Sciatic nerve (tissue), 2 donors: ENCODE measurements at places on chromosomes 2 and 18. TPM values are rescaled to one million over a fixed set of nuclear protein-coding genes. Genes with fewer than 3 reads are reported as not detected.

GRCh38 chr2:147679955-147680531 lies 164.8 kb upstream of the ACVR2A start:
- DNase-seq = no peak

- no peak for DNase-seq
These were observed 66.4 kb downstream of the TSHZ1 start for GRCh38 chr18:75276818-75277609.

- peak; percentile 96 for DNase-seq
These were observed 571 bp upstream of the GPC1 start for GRCh38 chr2:240434728-240435456.

GRCh38 chr2:161586517-161587167 lies 37.6 kb upstream of the SLC4A10 start:
- DNase-seq = no peak

DNA sequence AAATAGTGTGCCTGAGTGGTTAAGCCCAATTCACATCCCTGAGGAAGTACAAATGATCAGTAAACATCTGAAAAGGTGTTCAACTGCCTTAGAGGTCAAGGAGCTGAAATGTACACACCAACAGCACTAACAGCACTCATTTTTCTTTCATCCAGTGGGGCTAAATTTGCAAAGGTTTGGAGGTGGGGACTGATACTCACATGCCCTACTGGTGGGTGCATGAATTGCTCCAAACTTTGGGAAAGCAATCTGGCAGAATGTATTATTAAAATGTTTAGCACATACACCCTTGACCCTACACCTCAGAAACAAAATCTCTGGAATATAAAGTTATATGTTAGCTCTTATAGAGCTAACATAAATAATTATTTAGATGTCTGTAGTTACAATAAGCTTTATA lies 19.0 kb upstream of the FAM178B start:
- DNase-seq = no peak

DNA sequence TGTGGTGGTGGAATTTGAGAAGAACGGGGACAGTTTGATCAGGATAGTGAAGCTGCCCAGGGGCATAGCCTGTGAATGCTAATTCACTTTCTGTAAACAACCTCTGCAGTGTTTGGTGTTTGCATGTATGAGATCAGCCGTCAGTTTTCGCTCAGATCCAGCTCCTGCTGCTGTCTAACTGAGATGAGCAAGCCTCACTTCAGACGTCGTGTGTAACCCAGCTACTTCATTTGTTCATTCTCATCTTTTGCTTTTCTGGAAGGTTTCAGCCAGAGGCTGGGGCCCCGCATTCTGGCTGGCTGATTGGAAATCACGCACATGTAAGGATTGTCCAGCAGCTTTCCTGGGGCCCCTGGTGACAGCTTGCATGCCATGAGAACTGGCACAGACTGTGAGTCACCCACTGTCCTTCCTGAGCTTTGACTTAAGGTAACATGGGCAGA lies 48.9 kb downstream of the LDLRAD4 start:
- peak; percentile 49 for DNase-seq

DNA sequence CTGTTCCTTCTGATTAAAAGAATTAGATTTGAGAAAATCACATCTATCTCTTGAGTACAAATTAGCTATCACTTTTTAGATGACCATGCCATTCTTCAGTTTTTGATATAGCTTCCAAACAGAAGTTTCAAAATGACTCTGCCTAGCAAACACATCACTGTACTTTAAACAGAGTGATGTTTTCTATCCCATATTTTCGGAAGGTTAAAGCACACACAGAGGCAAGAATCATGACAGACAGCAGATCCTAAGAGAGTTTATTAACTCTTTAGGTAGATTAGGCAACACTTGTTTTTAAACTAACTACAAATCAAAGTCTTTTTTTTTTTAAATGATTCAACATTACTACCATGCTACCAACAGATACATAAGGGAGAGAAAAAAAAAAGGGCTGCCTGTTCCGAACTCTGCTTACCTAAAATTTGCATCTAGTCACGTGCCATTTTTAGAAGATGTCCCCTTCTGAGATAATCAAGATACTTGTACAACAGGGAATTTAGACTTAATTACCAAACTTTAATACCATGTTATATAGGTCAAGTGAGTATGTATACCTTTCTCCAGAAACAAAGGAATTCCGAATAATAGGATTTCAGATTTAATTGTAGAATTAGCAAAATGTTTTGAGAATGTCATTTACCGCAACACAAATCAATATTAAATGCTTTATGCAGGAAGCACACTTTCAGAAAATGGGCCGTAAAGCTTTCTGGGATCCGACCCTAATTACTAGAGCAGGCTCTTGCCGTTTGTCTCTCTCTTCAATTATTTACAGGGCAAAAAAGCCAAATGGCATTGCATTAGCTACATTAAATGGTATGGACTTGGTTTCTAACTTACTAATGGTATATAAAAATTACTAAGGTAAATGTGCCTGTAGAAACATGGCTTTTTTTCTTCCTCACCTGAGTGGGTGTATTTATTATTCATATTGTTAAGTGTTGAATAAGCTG lies 2.6 kb downstream of the RBMS1 start:
- no peak for DNase-seq

- DNase-seq = no peak
These were observed 42.4 kb downstream of the BMPR2 start for GRCh38 chr2:202418511-202418910.

DNA sequence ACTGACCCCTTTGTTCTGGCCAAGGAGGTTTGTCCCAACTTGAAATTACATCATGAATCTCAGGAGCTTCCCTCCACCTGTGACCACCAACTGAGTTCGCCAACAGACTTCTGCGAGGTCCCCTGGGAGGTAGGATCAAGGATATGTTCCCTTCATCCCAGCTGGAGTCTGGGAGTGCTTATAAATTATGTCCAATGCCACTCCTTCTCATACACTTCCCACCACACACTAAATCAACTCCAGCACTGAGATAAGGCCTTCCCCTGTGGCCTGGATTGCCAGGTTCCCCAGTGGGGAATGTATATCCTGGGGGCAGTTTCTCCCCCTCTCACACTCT lies 99.2 kb downstream of the RND3 start:
- no peak for DNase-seq

- no peak for DNase-seq
These were observed 629.9 kb upstream of the ACVR2A start for GRCh38 chr2:147214914-147215313.

GRCh38 chr2:58923869-58924268 lies 682.7 kb upstream of the FANCL start:
- DNase-seq = no peak

- DNase-seq = no peak
These were observed 8.7 kb downstream of the FARP2 start for GRCh38 chr2:241364781-241365180.

DNA sequence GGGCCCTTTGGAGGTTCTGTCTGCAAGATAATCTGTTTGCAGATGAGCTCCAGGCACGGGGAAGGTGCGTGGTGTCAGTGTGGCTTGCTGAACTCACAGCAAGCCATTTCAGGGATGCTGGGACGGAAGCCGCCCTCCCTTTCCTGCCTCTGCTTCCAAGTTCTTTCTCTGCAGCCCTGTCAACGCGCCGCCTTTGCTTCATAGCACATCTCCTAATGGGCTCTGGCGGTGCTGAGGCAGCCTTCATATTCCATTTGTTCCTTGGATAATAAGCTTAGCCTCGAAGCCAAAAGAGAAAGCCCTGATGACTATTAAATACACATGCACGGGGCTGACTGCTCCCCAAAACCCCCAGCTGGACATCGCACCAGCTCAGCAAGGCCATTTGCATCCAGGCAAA lies 81.7 kb upstream of the TAF1B start:
- DNase-seq = no peak

DNA sequence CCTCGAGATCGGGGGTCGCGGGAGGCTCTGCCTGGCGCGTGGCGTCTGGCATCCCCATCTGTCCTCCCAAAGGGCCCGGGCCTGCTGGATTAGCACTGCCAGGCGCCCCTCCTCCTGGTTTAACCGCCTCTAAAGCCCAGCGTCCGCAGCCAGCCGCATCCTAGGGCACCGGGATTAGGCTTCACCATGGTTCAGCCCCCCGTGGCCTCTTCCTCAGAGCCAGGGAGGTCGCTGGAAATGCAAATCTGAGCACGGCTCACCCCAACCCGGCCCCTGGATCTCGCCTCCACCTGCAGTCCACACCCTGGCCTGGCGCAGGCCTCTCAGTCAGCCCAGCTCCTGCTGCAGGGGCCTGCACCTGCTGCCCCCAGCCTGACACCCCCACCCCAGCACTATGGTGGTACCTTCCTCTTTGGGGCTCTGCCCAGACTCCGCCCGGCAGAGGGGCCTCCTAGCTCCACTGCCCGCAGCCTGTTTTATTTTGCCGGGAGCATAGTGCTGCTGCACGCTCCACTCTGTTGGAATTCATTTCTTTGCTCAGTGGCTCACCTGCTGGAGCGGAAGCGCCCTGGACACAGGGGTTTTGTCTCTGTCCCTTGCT lies 13.2 kb downstream of the PRELID3A start:
- DNase-seq = peak; percentile 67

DNA sequence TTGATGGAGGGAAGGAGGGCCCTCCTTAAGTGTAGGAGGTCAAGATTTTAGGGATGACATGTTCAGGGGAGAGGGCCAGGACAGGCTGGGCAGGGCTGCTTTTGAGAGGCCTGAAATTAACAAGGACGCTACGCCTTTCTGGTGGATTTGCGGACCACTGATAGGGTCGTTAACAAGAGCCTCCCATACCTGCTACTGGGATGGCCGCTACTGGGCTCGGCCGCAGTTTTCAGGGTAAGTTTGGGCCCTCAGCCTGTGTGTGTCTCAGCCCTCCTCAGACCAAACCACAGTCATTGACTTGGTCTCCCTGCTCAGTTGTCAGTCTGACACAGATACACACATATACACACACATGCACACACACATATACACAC lies 180.9 kb downstream of the SMAD2 start:
- no peak for DNase-seq

DNA sequence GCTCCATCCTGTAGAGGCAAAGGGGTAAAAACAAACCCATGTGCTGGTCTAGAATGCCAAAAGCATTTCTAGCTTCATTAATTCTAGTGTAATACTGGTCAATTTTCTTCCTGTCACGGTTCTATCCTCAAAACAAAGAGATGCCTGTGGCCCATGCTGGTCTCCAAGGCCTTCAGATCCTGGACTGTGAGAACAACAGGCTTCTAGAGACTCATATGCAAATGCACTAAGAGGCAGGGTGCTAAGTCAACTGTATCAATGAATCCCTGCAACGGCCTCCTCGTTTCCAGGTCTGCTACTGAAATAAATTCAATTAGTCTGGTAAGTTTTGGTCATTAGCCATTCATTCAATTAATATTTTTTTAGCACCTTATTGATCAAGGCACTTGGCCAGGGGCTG lies 4.0 kb downstream of the IFT172 start:
- DNase-seq = no peak

GRCh38 chr18:76445275-76445674 lies 49.8 kb downstream of the ZNF516 start:
- no peak for DNase-seq

DNA sequence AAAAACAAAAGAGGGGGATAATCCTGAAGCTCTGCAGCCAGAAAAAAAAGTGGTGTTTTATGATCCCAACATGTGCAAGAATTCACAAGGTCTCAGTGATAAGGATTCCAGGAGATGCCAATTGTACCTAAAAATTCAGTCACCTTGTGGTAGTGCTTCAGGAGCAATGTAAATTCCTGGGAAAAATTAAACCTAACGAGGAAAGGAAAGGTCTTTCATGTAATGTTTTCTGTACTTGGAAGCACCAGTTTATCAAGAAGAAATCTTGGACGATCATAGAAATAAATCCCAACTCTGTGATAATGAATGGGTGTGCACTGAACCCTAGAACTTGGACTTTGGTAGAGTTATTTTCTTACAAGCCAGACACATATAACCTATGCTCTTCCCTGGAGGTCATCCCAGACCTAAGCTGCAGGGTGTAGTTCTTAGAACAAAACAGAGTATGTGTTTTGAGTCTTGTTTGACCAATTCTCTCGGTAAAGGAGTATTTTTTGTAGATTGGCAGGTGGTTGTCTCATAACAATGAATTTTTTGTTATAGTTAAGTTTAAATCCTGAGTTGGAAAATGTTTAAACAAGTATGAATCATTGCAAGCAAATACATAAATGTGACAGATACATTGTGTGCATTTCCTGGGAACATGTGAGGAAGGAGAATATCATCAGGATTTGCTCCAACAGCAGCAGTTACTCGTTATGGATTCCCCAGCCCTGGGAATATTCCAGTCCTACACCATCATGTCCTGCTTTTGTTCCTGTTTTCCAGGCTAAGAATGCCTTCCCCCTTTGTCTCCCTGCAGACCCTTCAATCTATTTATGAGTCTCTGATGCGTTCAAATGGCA lies 224.6 kb downstream of the NAPG start:
- no peak for DNase-seq

GRCh38 chr18:2534906-2535305 lies 36.4 kb downstream of the METTL4 start:
- no peak for DNase-seq

- DNase-seq = no peak
These were observed 94.0 kb downstream of the CELF4 start for GRCh38 chr18:37471637-37472036.

- DNase-seq = no peak
These were observed 15.9 kb downstream of the RNF152 start for GRCh38 chr18:61876899-61877298.

DNA sequence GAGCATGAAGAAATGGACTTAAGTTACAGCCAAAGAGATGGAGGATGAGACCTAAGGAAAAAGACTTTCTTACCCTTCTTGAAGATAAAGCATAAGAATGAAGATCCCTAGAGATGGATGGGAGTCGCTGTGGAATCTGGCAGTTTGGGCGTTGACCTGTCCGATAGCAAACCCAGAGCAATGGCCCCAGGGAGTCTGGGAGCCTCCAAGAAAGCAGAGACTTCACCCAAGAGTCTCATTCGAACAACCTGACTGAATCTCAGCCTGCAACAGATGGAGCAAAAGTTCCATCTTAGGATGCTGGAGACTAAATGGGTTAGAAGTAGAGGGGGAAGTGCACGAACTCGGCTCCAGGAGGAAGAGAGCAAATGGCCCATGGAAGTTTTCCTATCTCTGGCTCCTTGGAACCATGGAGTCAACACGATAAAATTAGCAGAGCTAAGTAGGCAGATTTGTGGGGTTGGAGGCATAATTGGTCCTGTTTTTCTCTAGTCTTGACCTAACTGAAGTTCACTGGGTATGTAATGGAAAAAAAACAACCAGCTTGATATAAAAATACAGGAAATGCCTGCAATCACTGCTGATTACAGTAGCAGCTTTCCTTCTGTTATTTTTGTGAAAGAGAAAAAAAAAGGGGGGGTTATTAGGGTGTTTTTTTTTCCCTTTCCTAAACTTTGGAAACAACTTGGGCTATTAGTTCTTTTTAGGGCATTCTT lies 178.4 kb upstream of the EPAS1 start:
- no peak for DNase-seq

DNA sequence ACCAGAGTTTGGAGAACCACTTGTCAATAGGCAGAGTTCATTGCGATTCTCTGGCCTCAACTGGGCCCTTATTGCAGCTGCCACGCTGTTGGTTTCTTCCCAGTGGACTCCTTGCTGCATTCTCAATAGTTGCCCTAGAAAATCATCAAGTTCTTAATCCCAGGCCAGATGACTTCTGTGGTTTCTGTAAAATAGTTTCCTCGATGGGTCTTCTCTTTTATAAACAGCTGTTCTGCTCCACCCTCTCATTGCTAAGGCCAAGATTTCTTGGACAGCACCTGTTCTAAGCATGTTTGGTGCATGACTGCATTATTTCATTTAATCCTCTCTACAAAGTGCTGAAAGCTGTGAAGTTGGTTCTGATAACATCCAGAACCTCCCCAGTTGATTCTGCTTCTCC lies 131.0 kb downstream of the BCL2L11 start:
- DNase-seq = no peak

Gene ABHD1
- total RNA-seq = 3.6 TPM

Gene CPS1
- total RNA-seq = 6.9 TPM

Gene FEV
- not detected for total RNA-seq

Gene LRP2
- 0.89 TPM for total RNA-seq

Gene MTCL1
- total RNA-seq = 14.6 TPM

Gene WBP1
- 68.6 TPM for total RNA-seq
